ENCODE measurements at places on chromosomes 5 and 9. TPM values are rescaled to one million over a fixed set of nuclear protein-coding genes. Genes with fewer than 3 reads are reported as not detected.

Gene ZSWIM6
- 6.9 TPM for total RNA-seq

Gene SPATA31C1
- not detected for total RNA-seq

GRCh38 chr5:52531105-52531504 is 256.6 kb upstream of the ITGA1 start:
- no peak for DNase-seq

- no peak for DNase-seq
Measured at GRCh38 chr9:131697908-131698617, 41.8 kb downstream of the RAPGEF1 start.

Gene SPINK6
- total RNA-seq, result not detected

DNA sequence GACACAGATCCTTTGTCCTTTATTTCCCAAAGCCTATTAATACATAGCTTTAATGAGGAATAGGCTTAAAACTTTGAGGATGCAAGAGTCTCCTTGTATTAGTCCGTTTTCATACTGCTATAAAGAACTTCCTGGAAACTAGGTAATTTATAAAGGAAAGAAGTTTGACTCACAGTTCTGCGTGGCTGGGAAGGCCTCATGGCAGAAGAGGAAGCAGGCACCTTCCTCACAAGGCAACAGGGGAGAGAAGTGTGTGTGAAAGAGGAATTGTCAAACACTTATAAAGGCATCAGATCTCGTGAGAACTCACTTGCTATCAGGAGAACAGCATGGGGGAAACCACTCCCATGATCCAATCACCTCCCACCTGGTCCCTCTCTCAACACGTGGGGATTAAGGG is 5.4 kb upstream of the CLK4 start:
- no peak for DNase-seq

DNA sequence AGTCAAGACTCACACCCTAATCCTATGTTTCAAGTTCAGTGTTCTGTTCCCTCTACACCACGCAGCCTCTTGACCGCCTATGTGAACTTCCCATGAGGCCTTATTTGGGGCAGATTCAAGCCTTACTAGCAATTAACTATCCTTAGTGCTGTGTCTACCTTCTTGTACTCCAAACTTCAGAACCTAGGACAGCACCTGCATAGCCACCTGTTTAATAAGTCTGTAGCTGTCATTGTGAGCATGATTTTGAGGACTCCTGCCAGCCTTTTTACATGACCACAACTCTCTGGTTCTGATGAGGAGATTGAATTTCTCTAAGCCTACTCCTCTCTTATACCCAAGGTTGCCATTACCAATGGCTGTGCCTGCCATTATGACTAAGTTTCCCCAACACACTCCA is 50.8 kb upstream of the PCSK1 start:
- DNase-seq, result no peak

DNA sequence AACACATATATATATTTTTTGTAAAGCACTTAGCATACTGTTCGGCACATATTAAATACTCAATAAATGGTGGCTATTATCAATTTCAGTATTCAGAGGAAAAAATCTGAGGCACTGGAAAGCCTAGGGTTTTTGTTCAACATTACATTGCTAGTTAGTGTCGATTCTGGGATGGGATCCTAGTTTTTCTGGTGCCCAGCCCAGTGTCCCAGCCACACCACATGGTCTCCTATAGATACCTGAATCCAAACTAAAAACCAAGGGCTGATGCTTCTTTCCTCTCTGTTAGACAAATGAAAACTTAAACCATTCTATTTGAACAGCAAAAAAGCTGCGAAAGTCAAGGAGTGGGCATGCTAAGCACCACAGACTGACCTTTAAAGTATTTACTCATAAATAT is 810.7 kb upstream of the DMAC1 start:
- no peak for DNase-seq

Gene SAXO1
- not detected for total RNA-seq

DNA sequence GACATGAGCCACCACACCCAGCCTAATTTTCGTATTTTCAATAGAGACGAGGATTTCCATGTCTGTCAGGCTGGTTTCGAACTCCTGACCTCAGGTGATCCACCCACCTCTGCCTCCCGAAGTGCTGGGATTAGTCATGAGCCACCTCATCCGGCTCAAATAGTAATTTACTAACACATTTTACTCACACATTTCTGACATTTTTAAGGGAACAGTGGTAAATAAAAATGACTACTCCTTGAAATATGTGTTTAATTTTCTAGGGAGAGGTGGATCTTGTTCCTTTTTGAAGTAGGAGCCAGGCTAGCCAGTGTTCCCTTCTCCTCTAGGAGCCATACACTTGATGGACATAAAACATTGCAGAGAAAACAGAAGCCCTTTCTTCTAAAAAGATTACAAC is 55.2 kb upstream of the ERBIN start:
- no peak for DNase-seq

Gene MEIKIN
- not detected for total RNA-seq

GRCh38 chr5:58860680-58861079 is 277.8 kb downstream of the RAB3C start:
- no peak for DNase-seq

Gene CWC27
- total RNA-seq, result 28.9 TPM

Measured in activated B cell treated with CpG ODN at 0.5 μM for 24 hours (primary cell).